Stimulated activated CD4-positive, alpha-beta T cell treated with anti-CD3 and anti-CD28 coated beads, TNF-alpha, amount 100 ng/mL, for 1 hour (primary cell): ENCODE measurements at places on chromosomes 16 and 17.

- DNase-seq: no peak
Observed at GRCh38 chr16:50736448-50736847, 5.4 kb upstream of the CYLD start.

- no peak for DNase-seq
Observed at GRCh38 chr17:62876063-62876462, 67.9 kb upstream of the MARCHF10 start.

- no peak for DNase-seq
Observed at GRCh38 chr16:84751241-84751640, 51.4 kb downstream of the USP10 start.

DNA sequence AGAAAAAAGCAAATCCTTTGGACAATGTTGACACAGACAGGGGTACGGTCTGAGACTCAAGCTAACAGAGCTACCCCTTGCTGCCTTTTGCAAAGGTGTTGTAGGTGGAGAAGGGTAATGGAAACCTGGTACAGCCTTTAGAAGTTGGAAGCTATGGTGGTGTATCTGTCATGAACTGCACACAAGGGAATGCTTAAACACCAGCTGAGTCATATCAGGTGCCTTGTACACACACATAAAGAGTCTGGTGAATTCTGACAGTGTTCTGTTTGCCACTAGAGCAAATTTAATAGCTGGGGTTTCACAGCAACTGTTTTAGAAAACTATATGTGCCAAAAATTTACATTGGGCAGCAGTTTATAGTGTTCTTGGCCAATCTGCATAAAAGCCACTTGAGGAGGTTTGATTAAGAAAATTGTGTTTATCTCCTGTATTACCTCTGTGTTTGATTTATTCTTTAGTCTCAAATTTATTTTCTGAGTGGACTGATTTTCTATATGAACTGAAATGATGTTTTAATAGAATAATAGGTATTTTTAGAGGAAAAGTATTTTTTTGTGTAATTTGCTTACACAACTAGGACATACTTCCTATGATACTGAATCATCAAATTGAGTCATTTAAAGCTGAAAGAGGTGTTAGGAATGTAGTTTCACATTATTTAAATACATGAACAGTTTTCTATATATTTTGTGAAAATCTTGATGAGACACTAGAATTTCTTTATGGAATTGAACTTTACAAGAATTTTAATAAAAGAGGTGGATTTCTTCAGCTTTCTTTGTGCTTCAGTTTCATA lies 136.9 kb downstream of the MAP2K6 start:
- no peak for DNase-seq

DNA sequence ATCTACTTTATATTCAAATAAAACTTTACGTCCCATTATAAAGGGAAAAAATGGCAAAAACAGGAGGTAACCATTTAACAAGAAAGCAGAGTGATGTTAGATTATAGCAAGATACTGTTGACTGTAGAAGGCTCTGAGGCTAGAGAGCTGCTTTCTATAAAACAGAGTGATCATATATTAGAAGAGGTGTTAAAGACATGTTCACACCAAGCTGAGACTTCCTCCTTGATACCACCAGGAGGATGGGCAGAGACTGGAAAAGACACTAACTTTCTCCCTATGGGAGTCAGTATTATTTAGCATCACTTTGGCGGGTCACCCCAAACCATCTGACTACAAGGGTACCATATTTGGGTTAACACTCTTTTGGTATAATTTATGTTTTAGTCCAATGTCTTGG lies 687 bp upstream of the CIITA start:
- DNase-seq: no peak

- no peak for DNase-seq
Observed at GRCh38 chr17:82636626-82637598, 11.3 kb downstream of the WDR45B start.

DNA sequence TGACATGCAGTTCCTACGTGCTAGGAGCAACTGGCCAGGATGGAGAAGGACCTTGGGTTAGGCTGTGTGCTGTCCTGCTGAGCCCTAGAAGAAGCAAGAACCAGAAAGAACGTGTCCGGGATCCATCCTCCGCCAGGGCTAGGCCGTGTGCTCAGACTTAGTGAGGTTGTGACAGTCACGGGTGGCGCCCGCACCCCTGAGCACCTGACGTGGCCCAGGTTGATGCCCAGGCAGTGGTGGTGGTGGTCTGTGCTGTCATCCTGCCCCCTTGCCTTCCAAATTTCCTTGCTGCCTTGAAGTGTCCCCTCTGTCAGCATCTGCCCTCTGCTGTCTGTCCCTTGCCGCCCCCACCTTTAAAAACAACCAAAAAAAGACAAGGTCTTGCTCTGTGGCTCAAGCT lies 4.2 kb upstream of the GSE1 start:
- DNase-seq: no peak

DNA sequence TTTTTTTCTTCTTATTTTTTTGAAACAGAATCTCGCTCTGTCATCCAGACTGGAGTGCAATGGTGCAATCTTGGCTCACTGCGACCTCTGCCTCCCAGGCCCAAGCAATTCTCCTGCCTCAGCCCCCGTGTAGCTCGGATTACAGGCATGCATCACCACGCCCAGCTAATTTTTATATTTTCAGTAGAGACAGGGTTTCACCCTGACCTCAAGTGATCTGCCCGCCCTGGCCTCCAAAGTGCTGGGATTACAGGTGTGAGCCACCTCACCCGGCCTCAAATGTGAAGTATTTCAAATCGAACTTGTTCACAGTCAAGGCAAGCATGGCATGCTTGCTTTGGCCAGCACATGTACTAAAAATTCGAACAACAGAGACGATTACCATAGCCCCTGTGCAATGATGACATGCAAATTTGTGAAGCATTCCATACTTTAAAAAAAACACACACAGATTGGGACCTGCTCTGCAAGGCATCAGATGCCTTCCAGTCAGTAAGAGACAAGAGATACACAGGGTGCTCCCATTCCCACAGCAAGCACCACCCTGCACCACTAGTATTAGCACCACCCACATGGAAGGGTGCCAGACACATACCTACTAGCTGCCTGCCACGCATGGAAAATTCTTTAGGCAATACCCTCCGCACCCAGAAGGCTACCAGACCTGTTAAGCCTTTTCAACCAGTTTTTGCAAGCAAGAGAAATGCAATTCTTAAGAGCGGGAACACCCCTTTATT lies 47.2 kb downstream of the ANKRD11 start:
- no peak for DNase-seq
